Right lung (tissue), 10 donors: ENCODE measurements at places on chromosomes 7 and 10. TPM values are rescaled to one million over a fixed set of nuclear protein-coding genes. Genes with fewer than 3 reads are reported as not detected.

SPDYE16 gene
- 3.1 TPM for polyA plus RNA-seq

RNF148 gene
- 0.35 TPM for polyA plus RNA-seq

GIMAP8 gene
- 25.3 TPM for polyA plus RNA-seq

SFTPA1 gene
- 125 TPM for polyA plus RNA-seq

ASIC3 gene
- 4.2 TPM for polyA plus RNA-seq

FRA10AC1 gene
- polyA plus RNA-seq: 61.9 TPM

SVOPL gene
- polyA plus RNA-seq: 3.3 TPM

IQCE gene
- polyA plus RNA-seq: 21.0 TPM

EN2 gene
- not detected for polyA plus RNA-seq

MBLAC1 gene
- 2.5 TPM for polyA plus RNA-seq

NME8 gene
- 0.48 TPM for polyA plus RNA-seq

MYH16 gene
- 0.09 TPM for polyA plus RNA-seq

PNLIPRP2 gene
- not detected for polyA plus RNA-seq
